Right kidney (tissue), 9 donors: ENCODE measurements at places on chromosomes 2 and 18.

DNA sequence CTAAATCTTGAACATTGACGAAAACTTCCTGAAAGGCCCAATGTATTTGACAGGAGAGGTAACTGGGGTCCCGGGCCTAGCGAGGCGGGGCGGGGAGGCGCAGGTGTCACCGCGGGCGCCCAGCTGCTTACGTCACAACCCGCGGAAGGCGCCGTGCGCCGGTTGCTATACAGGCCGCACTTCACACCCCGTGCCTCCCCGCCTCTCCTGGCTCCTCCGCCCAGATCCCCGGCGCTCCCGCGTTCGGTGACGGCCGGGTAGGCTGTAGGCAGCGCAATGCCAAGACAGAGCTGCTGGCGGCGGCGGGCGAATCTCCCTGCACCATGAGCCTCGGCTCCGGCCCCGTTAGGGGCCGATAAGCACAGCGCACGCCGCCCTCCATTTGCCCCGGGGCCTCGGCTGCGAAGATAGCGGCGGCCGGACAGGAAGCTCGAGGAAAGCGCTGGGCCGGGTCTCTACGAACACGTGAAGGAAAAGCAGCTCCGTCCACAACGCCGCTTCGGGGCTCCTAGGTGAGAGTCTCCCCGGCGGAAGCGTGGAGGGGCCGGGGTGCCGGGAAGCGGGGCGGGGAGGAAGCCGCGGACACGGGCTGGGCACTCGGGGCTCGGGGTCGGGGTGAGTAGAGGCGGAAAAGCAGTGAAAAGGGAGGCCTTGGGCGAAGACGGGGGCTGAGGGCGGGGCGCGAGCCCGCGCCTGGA is at the start of gene RNF138:
RNF138 (plus strand) TSS at position 151 of the 698 bp plus-strand sequence. CDS start 903 bp downstream, outside the sequence.
- DNase-seq, result peak; percentile 97

GRCh38 chr2:62204998-62205496 is 9.1 kb downstream of the B3GNT2 start:
- DNase-seq, result no peak

DNA sequence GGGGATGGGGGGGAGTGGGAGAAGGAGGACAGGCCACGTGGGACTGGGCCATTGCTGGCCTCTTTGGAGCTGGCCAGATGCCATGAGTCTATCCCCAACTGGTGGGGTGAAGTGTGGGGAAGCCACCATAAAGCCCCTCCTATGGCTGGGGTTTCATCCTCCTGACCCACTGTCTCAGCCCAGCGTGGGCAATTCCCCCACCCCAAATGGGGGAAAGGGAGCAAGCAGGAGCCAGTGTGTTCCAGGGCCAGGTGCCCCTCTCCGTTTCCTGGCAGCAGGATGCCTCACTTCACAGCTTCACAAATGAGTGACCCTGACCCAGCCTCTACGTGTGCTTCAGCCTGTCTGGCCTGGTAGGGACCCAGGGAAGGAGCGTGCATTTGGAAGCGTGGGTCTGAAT is 474.7 kb upstream of the HS6ST1 start:
- DNase-seq, result no peak

GRCh38 chr2:18357537-18357936 is 202.9 kb downstream of the RDH14 start:
- no peak for DNase-seq

- no peak for DNase-seq
Observed at GRCh38 chr2:120481446-120482194, 135.7 kb downstream of the INHBB start.
